RWPE1 (cell line): ENCODE measurements at places on chromosomes 7 and 10.

DNA sequence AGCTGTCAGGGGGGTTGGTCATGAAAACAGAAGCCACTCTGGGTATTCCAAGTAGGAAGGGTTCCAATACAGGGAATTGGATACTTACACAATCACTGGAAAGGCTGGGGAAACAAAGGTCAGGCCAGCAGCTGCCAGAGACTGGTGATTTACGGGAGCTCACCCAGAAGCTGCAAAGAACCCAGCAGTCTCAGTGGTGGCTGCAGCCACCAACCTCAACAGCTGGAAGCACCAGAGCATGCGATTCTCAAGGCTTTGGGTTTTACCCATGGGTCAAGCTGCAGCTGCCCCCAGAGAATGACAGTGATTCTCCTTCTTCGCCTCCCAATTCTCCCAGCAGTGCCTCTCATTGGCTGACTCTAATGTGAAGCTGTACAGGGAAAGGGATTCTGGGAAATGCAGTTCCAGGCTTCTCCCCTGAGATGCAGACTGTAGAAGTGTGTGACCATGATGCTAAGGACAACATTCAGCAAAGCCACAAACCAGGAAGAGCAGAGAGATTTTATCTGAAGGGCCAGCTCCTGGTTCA, 107.2 kb upstream of the TCF7L2 start:
- DNase-seq: no peak

DNA sequence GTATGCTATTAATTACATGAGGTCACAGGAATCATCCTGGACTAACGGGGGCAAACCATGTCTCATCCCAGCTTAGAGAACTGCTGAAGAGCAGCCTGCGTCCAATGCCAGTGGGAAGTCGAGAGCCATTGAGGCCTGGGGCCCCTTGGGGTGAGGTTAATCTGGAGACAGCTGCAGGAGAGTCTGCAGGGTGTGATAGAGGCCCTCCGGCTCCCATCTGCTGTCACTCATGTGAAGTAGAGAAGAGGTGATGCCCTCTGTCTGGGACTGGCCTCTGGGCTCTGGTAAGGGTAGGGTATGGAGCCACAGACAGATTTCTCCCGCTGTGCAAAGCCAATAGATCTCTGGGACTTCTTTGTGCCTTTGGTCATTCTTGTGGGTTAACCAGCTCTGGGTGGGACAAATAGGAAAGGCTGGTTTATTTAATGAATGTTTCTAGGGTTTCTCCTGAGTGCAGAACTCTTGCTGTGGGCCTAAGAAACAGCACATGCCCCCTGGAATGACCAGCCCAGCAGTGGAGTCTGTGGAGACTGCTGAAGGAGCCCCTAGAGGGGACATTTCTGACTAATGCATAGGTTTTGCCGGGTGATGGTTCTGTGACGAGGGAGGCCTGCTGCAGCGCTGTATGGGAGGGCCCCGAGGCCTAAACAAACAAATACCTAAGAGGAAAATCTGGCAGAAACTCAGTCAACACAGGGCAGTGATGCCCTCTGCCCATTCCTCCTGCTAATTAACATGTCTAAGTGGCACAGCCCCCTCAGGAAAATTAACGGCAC, 34.5 kb downstream of the CRHR2 start:
- no peak for DNase-seq

DNA sequence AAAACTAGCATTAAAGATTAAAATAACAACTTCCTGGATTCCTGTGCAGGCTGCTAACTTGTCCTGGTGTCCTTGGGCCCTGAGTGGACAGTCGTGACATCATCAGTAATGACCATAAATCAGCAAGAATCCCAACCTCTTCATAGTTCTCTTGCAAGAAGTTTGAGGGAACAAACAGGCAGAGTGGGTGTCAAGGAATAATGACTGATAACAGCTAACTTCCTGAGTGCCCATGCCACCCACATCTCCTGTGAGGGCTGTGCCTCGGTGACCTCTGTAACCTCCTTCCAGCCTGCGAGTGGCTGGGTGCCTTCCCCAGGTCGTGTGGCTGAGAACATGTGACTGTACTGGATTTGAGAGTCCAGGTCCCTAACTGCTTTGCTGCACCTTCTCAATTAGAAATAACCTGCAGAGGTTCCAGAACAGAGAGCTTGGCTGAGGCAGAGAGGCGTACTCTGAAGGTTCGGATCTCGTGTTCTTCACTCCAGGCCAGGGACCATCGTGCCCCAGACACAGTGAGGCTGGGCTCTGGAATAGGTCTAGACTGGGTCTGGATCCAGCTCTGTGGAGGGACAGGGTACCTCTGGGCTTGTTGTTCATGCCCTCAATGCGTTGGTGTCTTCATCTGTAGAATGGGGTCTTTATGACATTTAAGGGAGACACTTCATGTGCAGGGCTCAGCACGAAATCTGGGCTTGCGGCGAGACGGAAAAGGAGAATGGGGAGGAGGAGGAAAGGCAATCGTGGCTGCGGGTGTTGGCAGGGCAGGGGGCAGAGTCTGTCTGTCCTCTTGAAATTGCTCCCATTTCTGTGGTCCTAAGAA, 313.1 kb upstream of the ZNF32 start:
- DNase-seq: no peak

DNA sequence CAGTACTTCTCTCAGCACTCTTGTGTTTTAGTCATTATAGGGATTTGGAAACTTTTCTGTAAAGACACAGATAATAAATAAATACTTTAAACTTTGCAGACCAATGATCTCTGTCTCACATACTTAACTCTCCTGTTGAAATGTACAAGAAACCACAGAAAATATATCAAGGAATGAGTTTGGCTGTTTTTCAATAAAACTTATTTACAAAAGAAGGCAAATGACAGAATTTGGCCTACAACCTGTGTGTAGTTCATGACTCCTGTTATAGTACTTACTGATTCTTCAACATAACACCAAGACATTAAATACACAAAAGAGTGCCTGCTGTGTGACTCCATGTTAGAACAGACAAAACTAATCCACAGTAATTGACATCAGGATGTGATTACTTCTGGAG, 510.0 kb upstream of the PHF14 start:
- DNase-seq: no peak

DNA sequence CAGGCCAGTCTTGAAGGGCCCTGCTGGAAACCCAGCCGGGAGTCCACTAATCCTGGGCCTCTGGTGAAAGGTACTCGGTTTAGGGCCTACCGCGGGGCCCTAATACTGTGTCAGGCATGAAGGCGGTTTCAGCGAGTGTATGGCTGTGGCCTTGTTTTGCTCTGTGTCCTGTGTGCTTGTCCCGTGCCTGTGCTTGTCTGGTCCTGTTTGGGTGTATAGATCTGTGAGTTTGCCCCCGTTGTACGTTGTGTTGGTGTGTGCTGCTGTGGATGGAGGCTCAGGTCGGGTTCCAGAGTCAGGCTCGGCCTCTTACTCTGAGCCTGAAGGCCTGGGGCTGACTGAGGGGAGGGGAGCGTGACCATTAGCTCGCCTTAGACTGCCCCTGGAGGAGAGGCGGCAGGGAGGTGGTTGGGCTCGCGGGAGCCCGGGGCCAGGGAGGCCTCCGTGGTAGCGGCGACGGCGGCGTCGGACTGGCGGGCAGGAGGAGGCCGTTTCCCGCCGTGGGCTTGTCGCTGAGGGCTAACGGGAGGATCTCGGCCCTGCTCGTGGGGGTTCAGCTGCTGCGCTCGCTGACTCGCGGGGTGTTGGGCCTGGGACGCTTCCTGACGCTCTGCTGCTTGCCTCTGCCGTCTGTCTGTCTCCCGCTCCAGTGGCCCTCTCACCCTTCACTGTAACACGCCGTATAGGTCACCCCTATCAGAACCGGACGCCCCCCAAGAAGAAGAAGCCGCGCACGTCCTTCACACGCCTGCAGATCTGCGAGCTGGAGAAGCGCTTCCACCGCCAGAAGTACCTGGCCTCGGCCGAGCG, 2.6 kb downstream of the TLX1 start:
- DNase-seq: no peak

- DNase-seq: no peak
Measured at GRCh38 chr7:70303780-70304179, 705.5 kb downstream of the AUTS2 start.

- DNase-seq: no peak
Measured at GRCh38 chr10:131925716-131926115, 24.9 kb downstream of the PPP2R2D start.

DNA sequence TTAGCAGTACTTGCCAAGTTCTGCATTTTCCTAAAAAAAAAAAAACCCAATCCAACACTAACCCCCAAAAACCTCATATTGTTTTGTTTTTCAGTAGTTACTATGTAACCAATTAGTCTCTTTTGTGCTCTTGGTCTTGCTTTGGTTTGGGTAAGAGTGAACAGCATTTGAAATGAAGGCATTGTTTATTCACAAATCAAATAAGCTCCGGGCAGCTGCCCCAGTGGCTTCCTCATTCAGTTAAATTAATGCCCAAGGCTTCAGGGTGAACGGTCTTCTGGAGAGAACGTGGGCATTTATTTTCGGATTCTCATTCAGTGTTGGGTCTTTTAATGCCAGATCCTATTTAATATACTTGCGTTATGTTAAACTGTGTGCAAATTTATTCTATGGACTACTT, 108.7 kb downstream of the GFRA1 start:
- DNase-seq: no peak

DNA sequence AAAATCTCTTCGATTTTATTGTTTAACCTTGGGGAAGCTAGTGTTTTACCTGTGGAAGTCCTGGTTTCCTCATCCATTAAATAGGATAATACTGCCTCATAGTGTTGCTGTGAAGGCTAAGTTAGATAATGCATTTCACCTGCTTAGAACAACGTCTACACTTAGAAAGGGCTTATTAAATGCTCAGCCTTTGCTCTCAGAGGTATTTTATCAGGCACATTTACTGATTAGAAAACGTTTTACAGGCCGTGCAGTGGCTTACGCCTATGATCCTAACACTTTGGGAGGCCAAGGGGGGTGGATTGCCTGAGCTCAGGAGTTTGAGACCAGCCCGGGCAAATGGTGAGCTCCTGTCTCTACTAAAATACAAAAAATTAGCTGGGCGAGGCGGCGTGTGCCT, 144.4 kb downstream of the INSYN2A start:
- DNase-seq: no peak

- DNase-seq: no peak
Measured at GRCh38 chr7:155311826-155312537, 14.3 kb downstream of the INSIG1 start.
